ENCODE measurements at places on chromosomes 6 and 20. TPM values are rescaled to one million over a fixed set of nuclear protein-coding genes. Genes with fewer than 3 reads are reported as not detected.

The DNAH8 gene
- total RNA-seq = under 0.01 TPM

The IL17A gene
- not detected for total RNA-seq

The BTNL2 gene
- not detected for total RNA-seq

GRCh38 chr6:53864781-53865180, 70.0 kb downstream of the LRRC1 start:
- DNase-seq = no peak

GRCh38 chr6:14571001-14571400, 453.4 kb downstream of the CD83 start:
- DNase-seq = no peak

The SOX18 gene
- not detected for total RNA-seq

DNA sequence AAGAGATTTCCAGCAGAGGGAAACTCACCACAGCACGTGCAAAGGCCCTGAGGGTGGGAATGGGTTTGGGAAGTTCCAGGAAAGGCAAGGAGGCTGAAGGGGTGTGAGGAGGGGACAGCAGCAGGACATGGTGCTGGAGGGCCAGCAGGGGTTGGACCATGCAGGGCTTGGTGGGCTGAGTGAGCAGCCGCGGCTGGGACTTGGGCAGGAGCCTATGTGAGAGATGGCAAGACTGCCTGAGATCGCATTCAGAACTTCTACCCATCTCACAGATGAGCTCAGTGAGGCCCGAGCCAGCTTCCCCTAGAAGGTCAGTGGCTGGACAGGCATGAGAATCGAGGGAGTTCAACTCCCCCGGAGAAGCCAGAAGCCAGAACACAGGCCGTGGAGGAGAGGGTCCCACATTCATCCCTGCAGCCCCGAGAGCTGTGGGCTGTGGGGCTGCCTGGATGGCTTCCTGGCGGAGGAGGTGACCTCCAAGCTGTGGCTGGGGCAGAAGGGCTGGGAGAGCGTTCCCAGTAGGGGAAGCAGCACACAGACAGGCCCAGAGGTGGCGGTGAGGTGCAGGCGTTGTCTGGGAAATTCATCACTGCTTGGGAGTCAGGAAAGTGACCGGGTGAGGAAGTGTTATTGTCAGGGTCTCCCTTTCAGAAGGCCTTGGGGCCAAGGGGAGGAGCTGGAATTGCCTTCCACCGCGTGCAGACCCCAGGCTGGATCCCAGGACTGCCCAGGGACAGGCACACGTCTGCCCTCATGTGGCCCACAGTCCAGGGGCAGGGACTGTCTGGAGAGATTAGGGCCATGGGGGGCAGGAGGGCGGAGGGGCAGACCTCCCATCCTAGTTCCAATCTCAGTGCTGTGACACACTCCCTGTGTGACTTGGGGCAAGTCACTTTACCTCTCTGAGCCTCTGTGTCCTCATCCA, 103.8 kb downstream of the CEBPB start:
- DNase-seq = no peak

Measured in fibroblast of lung (primary cell).